ENCODE measurements at places on chromosomes 2 and 18.

DNA sequence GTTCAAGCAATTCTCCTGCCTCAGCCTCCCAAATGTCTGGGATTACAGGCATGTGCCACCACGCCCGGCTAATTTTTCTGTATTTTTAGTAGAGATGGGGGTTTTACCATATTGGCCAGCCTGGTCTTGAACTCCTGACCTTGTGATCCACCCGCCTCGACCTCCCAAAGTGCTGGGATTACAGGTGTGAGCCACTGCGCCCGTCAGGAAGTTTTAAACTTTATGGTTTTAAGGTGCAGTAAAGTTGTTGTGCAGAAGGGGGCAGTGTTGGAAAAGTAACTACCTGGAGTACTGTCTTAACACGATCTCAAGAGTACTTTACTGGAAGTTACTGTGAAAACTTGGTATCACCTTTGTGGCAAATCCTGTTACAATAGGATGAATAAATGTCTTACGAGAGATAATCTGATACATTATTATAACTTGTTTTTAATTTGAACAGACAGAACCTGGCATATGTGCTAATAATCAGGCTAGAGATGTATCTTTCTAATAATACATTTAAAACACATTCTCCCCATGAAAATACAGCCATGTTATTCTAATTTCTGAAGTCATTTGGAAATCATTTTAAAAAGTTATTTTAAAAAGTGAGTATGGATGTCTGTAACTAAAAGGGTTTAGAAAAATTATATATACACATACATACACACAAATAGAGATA is 10.8 kb downstream of the SPDYA start:
- no peak overlapping the region for H3K27ac ChIP-seq
- H3K36me3 ChIP-seq = no peaks in the 10 kb centered on the region
- peak; percentile 81 for DNase-seq
- no peak overlapping the region for H3K4me3 ChIP-seq

- H3K4me3 ChIP-seq = no peak overlapping the region
- no peak overlapping the region for H3K27ac ChIP-seq
- no peaks in the 10 kb centered on the region for H3K27me3 ChIP-seq
- H3K4me1 ChIP-seq = no peaks in the 10 kb centered on the region
- no peak for DNase-seq
- H3K36me3 ChIP-seq = peaks cover 79% of the 10 kb centered on the region
Measured at GRCh38 chr2:69340101-69340775, 46.8 kb downstream of the GFPT1 start.

GRCh38 chr2:10326151-10326616 is 23.5 kb downstream of the HPCAL1 start:
- H3K36me3 ChIP-seq = no peaks in the 10 kb centered on the region
- DNase-seq = no peak
- no peak overlapping the region for H3K27ac ChIP-seq

- no peak overlapping the region for H3K27ac ChIP-seq
- peaks cover 34% of the 10 kb centered on the region for H3K36me3 ChIP-seq
- no peaks in the 10 kb centered on the region for H3K4me1 ChIP-seq
- H3K4me3 ChIP-seq = no peak overlapping the region
- no peaks in the 10 kb centered on the region for H3K27me3 ChIP-seq
Measured at GRCh38 chr2:58158481-58158880, 82.6 kb downstream of the FANCL start.

DNA sequence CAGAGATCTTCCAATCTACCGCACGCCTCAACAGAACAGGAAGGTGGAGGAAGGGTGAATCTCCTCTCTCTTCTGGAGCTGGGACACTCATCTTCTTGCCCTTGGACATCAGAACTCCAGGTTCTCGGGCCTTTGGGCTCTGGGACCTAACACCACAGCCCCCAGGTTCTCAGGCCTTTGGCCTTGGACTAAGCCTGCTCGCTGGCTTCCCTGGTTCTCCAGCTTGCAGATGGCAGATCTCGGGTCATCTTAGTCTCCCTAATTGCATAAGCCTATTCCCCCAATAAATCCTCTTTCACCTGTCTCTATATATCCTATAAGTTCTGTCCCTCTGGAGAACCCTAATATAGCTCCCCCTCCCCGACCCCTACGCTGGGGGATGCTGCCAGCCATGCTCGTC is 14.8 kb downstream of the HS6ST1 start:
- H3K36me3 ChIP-seq = no peaks in the 10 kb centered on the region
- H3K27me3 ChIP-seq = no peaks in the 10 kb centered on the region
- no peaks in the 10 kb centered on the region for H3K4me1 ChIP-seq
- DNase-seq = no peak
- no peak overlapping the region for H3K4me3 ChIP-seq

GRCh38 chr2:101828257-101828656 is 130.8 kb downstream of the MAP4K4 start:
- H3K27ac ChIP-seq = peak overlapping the region; percentile 44
- H3K4me1 ChIP-seq = peaks cover 59% of the 10 kb centered on the region
- peak overlapping the region; percentile 63 for H3K4me3 ChIP-seq
- no peaks in the 10 kb centered on the region for H3K27me3 ChIP-seq

DNA sequence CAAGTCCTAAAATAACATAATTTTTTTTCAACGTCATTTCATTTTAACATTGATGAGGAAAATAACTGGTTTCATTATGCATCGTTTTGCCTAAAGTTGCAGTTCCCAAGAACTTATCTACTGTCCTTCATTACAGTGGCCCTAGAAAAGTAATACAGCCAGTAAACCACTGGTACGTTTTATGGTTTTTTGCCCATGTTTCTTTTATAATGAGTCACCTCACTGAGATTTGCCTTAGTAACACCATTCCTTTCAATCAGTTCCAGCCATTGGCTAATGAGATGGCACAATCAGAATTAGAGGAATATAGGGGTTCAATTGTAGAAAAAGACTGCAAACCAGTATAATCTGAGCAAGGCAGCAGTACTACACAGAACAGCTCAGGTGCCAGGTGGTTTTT is 422.6 kb upstream of the LYPD1 start:
- H3K27ac ChIP-seq = no peak overlapping the region
- H3K4me3 ChIP-seq = no peak overlapping the region
- no peaks in the 10 kb centered on the region for H3K27me3 ChIP-seq
- no peaks in the 10 kb centered on the region for H3K36me3 ChIP-seq
- no peaks in the 10 kb centered on the region for H3K4me1 ChIP-seq

GRCh38 chr18:3449512-3450011 is 410 bp upstream of the TGIF1 start:
- H3K4me3 ChIP-seq = peak overlapping the region; percentile 69
- peaks cover 5% of the 10 kb centered on the region for H3K27me3 ChIP-seq
- H3K36me3 ChIP-seq = no peaks in the 10 kb centered on the region
- peaks cover 62% of the 10 kb centered on the region for H3K4me1 ChIP-seq

DNA sequence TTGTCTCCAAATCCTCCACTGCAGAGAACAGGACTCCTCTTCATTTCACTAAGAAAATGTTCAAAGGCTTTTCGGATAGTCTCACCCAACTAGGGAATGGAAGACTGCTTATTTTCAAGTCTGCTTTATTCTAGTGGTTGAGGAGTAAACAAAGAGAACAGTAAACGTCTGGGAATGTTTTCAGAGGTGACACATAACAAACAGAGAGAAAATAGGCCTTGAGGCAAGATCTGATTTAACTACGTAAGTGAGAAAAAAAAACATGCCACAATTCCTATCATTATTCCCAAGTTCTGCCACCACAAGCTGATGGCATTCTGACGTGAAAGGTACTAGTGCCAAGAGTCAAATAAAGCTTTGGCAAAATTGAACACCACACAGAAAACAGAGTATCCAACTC is 16.7 kb upstream of the WIPF1 start:
- DNase-seq = no peak
- H3K4me3 ChIP-seq = no peak overlapping the region
- no peak overlapping the region for H3K27ac ChIP-seq
- peaks cover 33% of the 10 kb centered on the region for H3K36me3 ChIP-seq
- no peaks in the 10 kb centered on the region for H3K27me3 ChIP-seq

DNA sequence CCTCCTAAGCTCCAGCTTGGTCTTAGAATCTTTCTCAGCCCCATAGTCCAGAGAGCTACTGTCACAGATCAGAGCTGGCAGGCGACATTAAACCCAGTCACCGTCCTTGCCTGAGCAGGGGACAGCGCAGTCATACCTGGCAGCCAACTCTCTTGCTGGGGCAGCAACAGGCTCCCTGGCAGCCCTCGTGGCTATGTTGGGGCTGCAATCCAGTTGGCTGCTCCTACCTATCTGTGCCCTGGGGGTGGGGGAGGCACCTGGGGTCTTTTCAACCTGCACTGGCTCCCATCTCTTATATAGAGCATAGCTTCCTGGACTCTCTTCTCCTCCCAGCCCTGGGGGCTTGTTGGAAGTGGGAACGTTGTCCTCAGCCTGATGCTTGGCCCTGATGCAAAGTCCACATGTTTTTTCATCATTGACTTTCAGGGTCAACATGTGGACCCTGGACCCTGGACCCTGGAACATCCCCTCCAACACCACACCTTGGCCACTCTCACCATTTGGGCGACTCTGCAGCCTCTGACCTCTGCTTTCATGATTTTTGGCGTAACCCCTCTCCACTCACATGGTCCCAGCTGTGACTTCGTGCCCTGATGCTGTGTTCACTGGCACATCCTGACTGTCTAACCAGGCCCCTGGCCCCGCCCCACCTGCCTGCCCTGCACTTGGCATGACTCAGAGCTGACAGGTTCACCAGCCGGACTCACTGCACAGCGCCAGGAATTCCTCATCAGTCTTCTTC is 45.6 kb downstream of the ATOH8 start:
- H3K4me3 ChIP-seq = no peak overlapping the region
- peaks cover 3% of the 10 kb centered on the region for H3K4me1 ChIP-seq
- no peak overlapping the region for H3K27ac ChIP-seq
- DNase-seq = no peak

GRCh38 chr18:56119681-56120080 is 518.7 kb downstream of the TXNL1 start:
- H3K27me3 ChIP-seq = no peaks in the 10 kb centered on the region
- DNase-seq = no peak
- no peak overlapping the region for H3K4me3 ChIP-seq

DNA sequence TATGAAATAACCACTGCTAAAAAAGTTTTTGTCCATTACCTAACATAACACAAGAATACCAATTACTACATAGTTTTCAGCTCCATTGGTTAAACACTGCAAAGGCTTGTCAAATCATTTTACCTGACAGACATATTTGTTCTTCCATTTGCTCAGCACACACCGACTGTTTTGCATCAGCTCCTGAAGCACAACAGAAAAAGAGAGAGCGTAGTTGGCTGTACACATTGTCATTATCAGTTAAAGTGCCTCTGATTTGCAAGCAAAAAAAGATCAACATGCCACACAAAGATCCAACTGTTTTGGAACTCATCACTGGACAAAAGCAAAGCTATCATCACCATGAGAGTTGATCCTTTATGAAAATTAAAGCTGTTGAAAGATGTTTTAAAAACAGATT is 103.8 kb downstream of the WDPCP start:
- no peaks in the 10 kb centered on the region for H3K27me3 ChIP-seq
- H3K27ac ChIP-seq = no peak overlapping the region
- no peaks in the 10 kb centered on the region for H3K36me3 ChIP-seq
- H3K4me3 ChIP-seq = no peak overlapping the region
- H3K4me1 ChIP-seq = no peaks in the 10 kb centered on the region
- DNase-seq = no peak

- H3K4me1 ChIP-seq = no peaks in the 10 kb centered on the region
- DNase-seq = no peak
Measured at GRCh38 chr2:165273176-165273575, 34.0 kb downstream of the SCN2A start.

DNA sequence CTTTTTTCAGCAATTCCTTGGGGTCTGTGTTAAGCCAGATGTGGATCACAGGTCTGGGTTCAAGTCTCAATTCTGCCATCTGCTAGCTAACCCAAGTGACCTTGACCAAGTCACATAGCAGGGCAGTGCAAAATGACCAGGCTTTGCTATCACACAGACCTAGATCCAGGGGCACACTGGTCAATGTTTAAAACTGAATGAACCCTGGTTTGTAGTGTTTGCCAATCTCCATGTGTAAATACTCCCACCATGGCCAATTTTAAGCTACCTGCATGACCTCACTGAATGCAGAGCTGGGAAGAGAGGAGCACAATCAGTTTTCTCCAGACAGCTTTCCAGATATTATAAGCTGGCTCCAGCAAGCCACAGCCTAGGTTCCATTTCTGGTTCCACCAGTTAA is 142.9 kb downstream of the CHST9 start:
- H3K4me3 ChIP-seq = no peak overlapping the region
- no peak for DNase-seq
- no peaks in the 10 kb centered on the region for H3K27me3 ChIP-seq
- H3K27ac ChIP-seq = no peak overlapping the region
- no peaks in the 10 kb centered on the region for H3K4me1 ChIP-seq
- no peaks in the 10 kb centered on the region for H3K36me3 ChIP-seq

DNA sequence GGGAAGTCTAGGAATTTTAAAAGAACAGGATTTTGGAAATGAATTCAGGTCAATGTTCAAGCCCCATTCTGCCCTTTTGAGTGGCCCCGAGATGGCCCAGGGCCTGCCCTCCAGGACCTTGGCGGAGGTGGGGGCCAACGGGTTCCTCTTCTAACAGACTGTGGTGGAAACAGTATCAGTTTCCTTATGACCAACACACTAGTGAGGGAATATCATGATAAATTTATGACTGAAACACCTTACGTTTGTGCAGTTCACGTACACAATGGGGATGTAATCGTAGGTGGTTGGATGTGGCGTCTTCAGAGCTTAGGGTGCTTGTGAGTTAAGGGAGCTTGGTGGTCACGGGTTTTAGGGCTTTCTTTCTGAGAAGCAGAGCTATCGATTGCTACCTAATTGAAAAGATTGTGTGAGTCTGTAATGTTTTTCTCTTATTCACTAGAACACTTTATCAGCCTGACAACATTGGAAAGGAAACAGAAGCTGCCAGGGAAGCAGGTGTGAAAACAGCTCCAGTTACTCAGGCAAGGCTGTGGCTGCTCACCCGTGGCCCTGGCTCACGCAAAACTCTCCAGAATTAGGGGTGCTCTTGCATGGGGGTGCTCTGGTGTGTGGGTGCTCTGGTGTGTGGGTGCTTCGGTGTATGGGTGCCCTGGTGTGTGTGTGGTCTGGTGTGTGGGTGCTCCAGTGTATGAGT is 165.3 kb downstream of the SNTG2 start:
- no peak overlapping the region for H3K4me3 ChIP-seq
- no peaks in the 10 kb centered on the region for H3K4me1 ChIP-seq
- H3K27ac ChIP-seq = no peak overlapping the region
- no peaks in the 10 kb centered on the region for H3K36me3 ChIP-seq
- H3K27me3 ChIP-seq = no peaks in the 10 kb centered on the region
- no peak for DNase-seq

- no peaks in the 10 kb centered on the region for H3K27me3 ChIP-seq
- no peak overlapping the region for H3K4me3 ChIP-seq
- no peak for DNase-seq
Measured at GRCh38 chr2:3079466-3079865, 298.2 kb downstream of the EIPR1 start.

Data from CD4-positive, CD25-positive, alpha-beta regulatory T cell (primary cell).